ENCODE measurements at places on chromosomes 6 and 20.

DNA sequence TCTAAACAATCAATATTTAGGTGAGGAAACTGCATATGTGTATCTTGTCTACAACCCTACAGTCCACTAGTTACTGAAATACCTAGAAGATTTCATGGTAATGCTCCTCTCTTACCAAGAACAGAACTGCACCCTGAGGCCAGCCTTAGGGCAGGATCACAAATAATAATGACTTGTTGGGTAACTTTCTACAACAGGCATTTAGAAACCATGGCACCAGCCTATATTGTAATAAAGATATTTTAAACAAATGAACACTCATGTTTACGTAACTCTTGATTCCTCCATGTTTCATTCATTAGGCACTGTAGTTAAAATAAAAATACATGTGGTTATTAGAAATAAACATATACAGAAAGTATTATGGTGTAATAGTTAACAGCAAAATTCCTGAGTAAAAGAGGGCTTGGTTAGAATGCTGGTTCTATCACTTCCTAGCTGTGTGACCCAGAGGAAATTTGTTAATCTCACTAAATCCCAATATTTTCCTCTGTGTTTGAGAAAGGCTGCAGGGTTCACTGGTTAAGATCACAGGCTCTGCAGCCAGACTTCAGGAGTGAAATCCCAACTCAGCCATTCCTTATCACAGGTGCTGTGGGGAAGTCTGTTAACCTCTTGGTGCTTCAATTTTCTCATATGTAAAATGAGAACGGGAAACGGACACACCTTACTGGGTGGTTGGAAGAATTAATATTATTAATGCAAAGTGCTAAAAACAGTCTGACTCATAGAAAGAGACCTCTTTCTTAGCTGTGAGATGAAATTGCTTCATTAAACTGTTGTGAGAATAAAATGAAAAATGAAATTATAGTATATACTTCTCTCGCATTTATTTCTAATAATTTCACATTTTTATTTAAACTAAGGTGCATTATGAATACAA is 8.5 kb downstream of the HMGN3 start:
- DNase-seq: no peak

DNA sequence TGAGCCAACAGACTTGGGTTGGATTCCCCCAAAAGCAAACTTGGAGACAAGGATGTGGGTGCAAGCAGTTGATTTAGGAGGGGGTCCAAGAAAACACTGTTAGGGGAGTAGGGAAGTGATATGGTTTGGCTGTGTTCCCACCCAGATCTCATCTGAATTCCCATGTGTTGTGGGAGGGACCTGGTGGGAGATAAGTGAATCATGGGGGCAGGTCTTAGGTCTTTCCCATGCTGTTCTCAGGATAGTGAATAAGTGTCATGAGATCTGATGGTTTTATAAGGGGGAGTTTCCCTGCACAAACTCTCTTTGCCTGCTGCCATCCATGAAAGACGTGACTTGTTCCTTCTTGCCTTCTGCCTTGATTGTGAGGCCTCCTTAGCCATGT is 542.6 kb downstream of the DHX35 start:
- DNase-seq: no peak

DNA sequence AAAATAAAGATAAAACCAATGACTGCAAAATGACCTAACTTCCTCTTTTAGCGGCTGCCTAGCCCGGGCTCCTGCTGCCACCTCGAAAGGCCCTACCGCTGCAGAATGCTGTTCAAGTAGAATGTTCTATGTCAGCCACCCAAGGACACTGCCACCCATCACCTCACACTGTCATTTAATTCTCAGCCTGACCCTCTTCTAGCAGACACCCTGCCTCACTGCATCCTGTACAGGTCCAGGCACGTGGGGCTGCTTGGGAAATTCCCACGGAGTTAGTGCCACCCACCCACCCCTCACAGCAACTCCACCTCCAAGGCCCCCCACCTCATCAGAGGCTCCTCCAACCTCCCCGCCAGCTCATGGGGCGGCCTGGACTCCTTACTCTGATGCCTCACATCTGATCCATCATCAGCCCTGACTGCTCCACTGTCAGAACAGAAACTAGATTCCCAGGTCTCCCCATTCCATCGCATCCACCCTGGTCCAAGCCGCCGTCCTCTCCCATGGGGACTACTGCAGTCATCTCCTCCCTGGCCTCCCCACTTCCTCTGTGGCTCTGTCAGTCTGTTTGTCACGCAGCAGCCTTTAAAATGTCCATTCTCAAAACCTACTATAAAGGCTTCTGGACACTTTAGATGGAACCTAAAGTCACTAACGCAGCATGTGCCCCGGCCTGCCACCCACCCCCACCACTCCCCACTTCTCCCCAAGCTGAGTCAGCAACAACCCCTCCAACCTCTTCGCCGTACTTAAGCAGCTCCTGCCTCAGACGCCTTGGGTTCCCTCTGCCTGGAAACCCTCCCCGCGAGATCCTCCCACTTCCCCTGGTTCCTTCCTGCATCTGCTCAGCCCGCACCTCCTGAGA is 17.0 kb downstream of the NFATC2 start:
- peak; percentile 83 for DNase-seq

DNA sequence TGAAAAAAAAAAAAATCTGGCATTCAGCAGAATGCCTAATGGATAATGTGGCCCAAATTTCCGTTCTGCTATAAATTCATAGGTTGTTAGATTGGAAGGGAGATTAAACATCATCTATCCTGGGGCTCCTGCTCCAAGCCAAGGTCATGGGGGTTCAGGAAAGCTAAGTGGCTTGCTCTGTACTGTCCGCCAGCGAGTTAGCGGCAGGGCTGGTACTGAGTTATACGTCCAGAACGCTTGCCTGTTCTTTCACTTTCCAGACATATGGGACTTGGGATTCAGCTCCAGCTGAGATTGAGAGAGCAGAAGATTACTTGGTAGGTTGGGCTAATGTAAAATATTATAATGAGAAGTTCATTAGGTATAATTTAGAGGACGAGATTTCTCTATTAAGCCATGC is 858 bp downstream of the RWDD1 start:
- no peak for DNase-seq

GRCh38 chr6:129565811-129566210 is 144.2 kb downstream of the ARHGAP18 start:
- no peak for DNase-seq
